ENCODE measurements at places on chromosomes 2 and 18.
A peak's percentile ranks its signal among the peaks of the same experiment; 100 is the strongest.

DNA sequence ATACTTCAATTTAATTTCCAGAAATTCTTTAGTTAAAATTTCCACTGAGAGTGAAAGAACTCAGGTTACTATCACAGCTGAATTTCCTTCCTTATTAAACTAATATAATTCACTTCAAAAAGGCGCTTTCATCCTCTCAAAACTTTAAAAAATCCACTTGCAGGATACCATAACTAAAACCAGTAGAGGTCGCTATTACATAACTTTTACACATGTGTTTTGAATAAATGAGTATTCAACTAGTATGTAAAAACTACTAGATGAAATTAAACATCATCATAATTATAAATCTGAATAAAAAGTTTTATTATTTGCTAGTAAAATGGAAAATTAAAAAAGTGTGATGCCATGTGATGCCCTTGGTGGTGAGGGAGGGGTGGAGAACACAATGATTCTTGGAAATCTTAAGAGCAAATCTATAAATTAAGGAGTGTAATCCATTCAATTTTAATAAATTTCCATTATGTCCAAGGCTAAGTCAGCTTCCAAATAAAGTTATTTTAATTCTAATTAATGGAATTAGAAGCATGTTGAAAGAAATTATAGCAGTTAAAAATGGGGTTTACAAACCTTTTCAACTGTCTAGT, 61.4 kb downstream of the SOS1 start:
- peak; percentile 23 for DNase-seq

GRCh38 chr2:226739545-226740030, 60.0 kb downstream of the IRS1 start:
- no peak for DNase-seq

DNA sequence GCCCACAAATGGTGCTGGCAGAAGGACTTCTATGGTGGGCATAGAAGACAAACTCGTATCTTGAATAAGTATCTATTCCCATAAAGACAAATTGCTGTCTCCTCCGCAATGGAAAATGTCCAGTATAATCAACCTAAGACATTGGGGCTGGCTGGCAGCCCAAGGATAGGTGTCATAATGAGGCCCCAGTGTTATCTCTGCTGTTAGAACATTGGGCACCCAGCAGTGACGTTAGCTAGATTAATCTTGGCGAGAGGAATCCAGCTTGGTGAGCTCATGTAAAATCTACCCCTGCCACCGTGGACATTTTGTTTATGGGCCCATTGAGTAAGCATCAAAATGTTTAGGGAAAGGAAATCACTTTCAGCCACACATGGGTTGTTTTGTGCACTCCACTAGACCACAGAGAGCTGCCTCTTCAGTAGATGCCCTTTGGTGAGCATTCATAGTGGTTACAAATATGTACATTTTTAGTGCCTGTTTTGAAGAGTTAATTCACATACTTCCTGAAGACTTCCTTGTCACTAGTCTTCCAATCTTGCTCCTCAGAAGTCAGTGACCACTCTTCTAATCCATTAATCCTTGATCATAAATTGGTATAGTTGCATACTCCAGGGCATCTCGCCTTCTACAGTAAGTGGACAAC, 48.2 kb upstream of the KDM3A start:
- no peak for DNase-seq

DNA sequence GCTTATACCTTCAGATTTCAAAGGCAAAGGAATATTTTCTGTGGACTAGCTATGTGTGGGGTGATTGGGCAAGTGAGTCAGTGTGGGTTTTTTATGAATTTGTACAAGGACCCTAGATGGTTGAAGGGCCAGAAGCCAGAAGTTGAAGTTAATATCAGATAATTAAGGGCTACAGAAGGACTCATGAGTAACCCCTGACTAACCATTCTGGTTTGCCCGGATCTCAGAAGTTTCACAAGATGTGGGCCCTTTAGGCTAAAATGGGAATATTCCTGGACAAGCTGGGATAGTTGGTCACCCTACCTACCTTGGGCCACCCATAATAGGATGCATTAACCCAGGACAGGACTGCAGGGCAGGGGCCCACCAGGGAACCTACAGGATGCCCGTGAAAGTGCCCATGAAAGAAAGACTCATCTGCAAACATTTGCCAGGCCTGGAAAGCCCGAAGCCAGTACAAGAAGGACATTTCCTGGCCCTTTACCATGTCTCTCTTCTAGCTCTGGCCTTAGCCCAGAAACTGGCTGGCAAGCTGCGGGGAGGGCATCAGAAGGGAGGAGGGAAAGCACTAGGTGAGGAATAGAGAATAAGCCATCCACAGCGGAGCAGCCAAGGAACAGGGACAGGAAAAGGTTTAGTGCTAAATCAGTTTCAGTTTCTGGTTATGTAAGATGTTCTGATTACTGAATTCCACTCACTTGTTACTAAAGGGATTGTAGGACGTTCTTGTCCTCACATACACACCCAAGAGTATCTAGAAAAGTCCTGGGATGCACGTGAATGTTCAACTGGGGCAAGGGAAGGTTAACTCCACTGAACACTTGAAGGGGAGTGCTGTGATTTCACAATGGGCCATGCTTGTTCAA, 33.6 kb downstream of the GCG start:
- peak; percentile 91 for DNase-seq

DNA sequence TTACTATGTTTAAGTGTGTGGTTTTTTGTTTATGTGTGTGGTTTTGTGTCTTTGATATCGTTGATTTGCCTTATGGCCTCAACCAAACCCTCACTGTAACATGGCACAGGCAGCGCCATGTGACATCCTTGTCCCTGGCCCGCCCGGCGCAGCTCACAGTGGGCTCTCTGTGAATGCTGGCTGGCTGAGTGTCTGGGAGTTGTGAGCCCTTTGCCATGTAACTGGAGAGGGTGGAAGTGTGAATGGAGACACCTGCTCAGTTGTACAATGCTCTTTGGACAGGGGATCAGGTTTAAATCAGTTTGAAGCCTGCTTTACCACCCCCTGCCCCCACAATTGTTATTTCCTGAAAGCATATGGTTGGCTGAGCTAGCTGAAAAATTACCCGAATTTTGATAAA, 41.8 kb downstream of the TCF7L1 start:
- DNase-seq = no peak

DNA sequence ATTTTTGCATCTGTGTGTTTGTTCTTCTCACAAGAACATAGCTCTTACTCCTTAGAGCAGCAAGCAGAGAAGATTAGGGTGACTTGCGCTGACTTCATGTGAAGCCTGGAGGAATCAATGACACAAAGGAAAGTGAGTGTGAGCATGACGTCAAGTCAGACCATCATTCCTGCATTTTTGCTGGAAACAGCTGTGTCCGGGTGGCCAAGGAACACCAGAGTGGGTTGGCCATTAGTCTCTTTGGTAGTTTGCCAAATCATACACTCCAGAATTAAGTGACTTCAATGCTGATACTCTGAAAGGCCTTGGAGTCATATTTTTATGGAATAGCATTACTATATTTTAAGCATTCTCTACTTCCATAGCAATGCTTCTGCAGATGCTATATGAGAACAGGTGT, 597.2 kb downstream of the DCDC2C start:
- DNase-seq = no peak

- no peak for DNase-seq
These were observed 298.8 kb upstream of the FANCL start for GRCh38 chr2:58539973-58540372.

DNA sequence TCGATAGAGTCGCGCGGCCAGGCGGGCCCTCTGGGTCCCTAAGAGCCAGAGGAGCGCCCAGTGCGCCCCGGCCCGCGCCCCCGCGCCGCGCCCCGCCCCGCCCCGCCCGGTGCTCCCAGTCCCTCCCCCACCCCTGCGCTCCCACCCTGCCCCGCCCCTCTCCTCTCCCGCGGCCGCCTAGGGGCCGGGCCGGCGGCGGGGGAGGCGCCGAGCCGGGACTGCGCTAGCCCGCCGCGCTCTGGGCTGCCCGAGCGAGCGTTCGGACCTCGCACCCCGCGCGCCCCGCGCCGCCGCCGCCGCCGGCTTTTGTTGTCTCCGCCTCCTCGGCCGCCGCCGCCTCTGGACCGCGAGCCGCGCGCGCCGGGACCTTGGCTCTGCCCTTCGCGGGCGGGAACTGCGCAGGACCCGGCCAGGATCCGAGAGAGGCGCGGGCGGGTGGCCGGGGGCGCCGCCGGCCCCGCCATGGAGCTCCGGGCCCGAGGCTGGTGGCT, at the start of gene GPC1:
Gene GPC1, plus strand, starts transcription at position 207 of the 491 bp plus-strand sequence. Its CDS starts 256 bp downstream, at position 463.
- peak; percentile 73 for DNase-seq

GRCh38 chr2:73043929-73044832, 27.3 kb downstream of the SFXN5 start:
- no peak for DNase-seq

DNA sequence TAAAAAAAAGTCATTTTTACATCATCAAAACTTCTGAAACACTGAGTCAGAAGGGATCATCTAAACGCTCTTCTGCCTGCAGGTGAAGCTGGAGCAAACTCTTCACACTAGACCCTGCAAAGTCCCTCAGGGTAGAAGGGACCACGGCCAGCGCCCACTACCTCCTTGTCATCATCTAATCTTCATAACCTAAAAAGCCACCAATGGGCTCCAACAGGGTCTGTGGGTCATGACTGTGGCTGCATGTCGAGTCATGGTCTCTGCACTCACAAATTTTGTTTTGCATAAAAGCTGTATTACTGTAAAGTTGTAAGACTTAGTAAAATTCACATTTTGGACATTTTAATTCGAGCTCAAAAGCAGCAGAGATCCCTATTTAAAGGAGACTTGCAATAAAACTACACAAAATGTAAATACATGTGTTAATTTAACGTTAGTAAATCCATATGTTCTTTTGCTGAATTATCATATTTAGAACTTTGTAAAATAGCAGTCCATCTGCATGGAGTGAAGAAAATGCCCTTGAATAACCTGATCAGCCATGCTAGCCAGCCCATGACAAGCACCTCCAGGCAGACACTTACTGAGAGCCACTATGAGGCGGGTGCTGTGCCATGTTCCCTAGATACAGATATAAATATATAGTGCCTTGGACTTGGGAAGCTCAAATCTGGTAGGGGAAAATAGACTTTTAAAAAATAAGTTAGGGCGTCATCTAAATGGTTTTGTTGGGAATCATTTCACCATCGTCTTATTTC, 437.2 kb upstream of the LYPD1 start:
- DNase-seq = no peak

- peak; percentile 68 for DNase-seq
These were observed 98.5 kb upstream of the CD226 start for GRCh38 chr18:70046207-70046606.

Measured in stromal cell of bone marrow (primary cell).